WERI-Rb-1 (cell line): ENCODE measurements at places on chromosomes 11 and 22.

DNA sequence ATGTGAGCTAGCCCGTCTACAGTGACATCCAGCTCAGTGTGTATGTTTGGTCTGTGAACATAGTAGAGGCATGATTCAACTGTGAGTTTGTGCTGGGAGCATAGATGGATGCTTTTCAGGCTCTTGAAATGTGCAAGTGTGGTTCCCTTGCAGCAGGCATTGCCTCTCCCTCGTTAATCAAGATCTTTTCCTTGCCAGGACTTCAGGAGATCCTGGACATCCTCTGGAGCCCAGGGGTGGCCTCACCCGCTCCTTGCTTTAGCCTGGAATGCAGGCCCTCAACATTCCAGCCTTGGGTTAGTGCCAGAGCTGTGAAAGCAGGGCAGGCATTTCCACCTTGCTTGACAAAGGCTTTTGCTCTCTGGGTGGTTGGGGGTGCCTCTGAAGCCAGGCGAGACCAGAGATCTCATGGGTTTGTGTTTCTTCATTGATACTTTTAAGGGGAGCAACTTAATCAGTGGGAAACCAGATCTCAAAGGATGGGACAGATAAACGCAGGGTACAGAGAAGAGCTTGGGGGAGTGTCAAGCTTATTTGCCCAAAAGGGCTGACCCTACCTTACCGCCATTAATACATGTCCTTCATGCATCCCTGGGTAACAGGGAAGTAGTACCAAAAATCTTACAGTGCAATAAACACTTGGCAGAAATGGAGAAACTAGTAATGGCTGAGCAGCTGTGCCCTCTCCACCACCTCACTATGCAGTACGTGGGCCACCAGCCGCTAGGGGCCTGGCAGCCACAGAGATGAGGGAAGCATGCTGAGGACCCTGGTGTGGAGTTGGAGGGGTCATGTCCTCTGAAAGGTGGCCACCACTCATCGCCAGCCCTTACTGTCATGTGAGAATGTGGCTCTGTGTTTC, 72.1 kb downstream of the PTPRJ start:
- DNase-seq = no peak

- no peak for DNase-seq
These were observed 404.8 kb upstream of the FAT3 start for GRCh38 chr11:91819777-91820176.

DNA sequence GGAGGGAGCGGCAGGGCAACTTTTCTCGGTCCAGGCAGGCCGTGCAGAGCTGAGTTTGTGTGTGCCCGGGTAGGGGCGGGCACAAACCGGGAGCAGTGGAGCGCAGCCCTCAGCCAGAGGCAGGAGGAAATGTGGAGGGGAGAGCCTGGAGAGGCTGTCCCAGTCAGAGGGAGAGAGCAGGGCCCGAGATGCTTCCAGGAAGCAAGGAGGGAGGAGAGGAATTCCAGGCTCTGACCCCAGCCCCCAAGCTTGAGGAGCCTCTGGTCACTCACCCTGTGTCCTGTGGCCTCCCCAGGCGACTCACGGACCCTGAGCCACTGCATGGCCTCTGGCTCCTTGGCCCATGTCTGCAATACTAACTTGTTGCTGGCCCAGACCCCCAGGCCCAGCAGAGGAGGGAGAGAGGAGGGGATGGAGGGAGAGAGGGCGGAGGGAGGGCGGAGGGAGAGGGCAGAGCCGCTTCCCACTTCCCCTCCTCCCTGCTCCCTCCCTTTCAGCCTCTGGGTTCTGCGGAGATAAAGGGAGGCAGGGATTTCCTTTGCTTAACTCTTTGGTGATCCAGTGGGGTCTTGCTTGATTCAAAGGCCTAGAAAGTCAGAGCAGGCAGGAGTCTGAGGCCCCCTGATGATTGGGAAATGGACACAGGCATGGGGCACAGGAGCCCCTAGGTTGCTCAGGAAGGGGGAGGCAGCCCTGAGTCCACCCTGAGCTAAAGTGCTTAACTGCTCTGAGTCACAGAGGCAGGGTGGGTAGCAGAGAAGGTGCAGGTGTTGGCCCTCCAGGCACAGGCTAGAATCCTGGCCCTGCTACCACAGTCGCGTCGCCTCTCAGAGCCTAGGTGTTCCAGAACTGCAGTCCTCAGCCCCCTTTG, at the start of gene C1QTNF6:
C1QTNF6 (minus strand) TSS at position 357 of the 871 bp plus-strand sequence; CDS start at position 323, 34 bp downstream.
- DNase-seq = peak; percentile 55

- no peak for DNase-seq
These were observed 71.0 kb upstream of the PPARA start for GRCh38 chr22:46079093-46079860.

GRCh38 chr11:110077831-110078325, 15.3 kb upstream of the ZC3H12C start:
- no peak for DNase-seq

- DNase-seq = no peak
These were observed 57.0 kb downstream of the PISD start for GRCh38 chr22:31604746-31605705.

DNA sequence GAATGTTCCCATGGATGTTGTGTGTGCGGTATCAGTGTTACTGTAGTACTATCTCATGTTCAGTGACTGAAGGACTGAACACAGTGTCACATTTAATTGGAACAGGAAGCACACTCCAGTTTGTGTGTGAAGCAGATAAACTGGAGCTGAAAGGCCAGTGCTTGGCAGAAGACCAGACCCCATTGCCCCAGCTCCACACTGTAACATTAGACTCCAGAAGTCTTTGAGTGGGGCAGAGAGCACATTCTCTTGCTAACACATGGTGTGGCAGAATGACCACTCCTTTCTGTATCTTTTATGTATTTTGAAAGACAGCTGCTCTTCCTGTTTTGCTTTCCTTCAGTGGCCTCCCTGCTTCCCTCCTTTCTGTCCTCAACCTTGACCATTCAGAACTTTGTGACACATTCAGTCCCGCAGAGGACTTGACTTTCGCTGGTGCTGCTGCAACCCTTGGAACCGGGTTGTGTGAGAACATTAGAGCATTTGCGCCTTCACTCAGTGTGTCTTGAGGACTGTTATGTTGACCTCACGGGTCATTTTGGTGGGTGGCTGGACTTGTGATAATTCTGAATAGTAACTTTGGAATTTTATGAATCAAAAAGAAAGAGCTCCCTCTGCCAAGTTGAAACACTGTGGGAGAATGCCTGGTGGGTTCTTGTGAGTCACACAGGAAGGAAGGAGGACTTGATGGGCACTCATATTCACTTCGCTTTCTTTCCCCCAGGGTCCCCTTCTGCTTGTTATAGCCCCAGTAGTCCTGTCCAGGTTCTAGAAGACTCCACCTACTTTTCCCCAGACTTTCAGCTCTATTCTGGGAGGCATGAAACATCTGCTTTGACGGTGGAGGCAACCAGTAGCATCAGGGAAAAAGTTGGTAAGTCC, 26.4 kb downstream of the AMOTL1 start:
- no peak for DNase-seq

DNA sequence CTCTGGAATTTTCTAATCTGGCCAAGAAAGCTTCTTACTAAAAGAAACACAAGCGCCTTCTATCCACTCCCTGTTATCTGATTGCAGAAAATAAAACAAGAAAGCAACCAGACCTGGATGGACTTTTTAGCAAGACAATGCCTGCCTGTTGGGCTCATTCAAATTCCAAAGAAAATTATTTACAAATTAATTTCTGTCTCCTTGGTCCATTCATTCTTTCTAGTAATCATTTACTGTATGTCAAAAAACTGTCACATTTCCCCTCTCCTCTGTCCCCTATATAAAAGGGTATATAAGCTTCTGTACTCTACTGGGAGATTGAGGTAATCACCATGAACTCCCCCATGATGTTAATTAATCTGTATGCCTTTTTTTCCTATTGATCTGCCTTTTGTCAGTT, 279.9 kb downstream of the DLG2 start:
- no peak for DNase-seq

GRCh38 chr11:67611165-67611564, 4.4 kb downstream of the NDUFV1 start:
- no peak for DNase-seq

DNA sequence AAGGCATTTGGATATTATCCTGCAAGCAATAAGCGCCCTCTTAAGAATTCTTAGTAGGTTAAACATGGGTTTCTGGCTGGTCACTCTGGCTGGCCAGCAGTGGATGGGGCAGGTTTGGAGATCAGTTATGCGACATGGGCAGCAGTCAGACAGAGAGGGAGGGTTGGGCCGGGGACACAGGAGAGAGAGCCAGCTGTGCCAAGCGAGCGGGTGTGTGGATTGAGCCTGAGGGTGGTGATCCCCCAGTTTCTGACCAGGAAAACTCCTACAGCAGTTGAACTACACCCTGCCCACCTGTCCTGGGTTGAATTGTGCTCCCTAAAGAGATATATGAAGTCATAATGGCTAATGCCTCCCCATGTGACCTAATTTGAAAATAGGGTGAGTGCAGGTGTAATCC, 671.2 kb downstream of the TBC1D22A start:
- no peak for DNase-seq

GRCh38 chr22:32476281-32477195, 1.9 kb downstream of the FBXO7 start:
- DNase-seq = no peak

- DNase-seq = no peak
These were observed 15.8 kb upstream of the MMP20 start for GRCh38 chr11:102640946-102641345.

DNA sequence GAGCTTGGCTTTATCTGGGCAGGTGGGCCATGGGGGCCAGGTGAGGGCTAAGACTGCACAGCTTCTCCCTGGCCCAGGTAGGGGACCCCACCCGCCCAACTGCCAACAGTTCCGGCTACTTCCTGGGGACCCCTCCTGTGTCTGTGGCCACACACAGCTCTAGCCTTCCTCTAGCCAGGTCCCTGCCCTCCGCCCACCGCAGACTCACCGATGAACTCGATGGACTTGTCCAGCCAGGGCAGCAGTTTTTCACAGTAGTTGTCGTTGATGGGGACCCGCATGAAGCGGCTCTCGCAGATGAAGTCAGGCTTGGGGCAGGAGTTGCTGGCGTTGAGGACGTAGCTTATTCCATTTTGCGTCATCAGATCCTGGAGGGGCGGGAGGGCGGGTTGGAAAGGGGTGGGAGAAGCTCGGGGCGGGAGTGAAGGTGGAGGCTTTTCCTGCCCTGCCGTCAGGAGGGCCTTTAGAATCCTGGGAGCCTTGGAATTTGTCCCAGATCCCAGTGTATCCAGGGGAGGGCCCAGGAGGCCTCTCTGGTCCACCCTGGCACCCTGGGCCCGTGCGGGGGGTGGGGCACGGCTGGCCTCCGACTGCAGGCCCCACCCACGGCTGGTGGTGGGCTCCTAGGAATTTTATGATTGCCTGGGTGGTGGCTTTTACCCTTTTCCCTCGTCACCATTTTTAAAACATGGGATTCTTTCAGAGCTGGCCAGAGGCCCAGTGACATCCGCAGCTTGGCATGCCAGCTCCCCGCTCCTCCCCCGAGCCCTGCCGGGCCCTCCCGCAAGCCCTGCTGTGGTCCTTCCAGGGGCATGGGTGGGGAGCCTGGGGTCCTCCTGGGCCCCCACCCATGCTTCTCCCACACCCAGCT, 13.9 kb downstream of the DUSP8 start:
- no peak for DNase-seq

- DNase-seq = no peak
These were observed 60.9 kb upstream of the ZC3H12C start for GRCh38 chr11:110032259-110032658.

DNA sequence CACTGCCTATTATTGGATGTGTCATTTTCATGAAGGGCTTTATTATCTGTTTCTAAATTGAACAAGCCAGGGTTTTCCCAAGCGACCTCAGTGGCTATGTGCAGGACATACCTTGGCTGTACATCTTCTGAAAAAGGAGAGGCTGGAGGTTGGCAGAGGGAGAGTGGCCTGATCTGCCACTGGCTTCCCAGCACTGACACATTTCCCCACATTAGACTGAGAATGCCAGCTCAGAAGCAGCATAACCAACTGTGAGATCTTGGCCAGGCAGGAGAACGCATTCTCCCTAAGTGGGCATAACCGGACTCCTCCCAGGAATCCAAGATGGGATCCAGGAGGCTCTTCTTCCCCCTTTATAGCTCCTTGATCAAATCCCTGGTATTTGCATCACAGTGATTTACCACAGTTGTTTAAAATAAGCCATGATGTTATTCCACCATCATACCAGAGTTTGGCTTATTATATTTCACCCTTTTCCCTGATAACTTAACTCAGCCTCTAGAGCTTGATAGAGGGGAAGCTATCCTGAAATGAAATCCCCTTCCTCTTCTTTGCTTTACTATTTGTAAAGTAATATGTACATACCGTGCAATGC, 33.8 kb downstream of the AMOTL1 start:
- DNase-seq = no peak
